ENCODE measurements at places on chromosomes 16 and 17.

GRCh38 chr17:63293323-63294075, 152.6 kb downstream of the CYB561 start:
- DNase-seq, result no peak

- no peak for DNase-seq
Measured at GRCh38 chr17:17415006-17415405, 61.8 kb upstream of the MED9 start.

DNA sequence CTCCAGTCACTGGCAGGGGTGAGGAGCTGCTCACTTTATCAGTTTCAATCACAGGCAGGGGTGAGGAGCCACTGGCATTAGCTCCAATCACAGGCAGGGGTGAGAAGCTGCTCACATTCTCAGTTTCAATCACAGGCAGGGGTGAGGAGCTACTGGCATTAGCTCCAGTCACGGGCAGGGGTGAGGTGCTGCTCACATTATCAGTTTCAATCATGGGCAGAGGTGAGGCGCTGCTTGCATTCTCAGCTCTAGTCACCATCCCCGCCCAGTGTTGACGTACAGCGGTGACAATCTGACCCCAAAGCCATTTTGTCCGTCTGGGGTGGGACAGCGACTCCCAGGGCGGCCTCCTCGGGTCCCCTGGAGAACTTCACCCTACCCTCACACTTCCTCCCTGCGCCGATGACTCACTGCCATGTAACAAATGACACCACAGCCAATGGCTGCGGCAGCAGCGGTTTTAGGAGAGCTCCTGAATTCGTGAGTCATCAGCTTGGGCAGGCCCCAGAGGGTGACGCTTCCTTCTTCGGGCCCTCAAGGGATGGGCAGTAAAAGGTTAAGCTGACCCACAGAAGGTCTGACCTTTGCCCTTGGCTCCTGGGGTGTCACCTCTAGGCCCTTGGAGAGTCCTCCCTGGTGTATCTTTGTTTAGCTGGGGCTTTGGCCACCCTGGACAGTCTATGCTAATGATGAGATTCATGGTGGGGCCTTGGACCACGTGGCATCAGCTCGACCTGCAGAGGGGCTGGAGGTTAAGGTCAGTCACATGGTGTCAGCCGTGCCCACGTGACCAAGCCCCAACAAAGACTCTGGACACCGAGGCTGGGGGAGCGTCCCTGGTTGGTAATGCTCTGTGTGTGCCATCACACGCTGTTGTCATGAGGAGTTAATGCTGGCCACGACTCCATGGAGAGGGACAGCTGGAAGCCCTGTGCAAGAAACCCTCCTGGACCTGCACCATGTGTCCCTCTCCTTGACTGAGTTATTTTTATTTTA, 171.7 kb downstream of the C16orf95 start:
- no peak for DNase-seq

DNA sequence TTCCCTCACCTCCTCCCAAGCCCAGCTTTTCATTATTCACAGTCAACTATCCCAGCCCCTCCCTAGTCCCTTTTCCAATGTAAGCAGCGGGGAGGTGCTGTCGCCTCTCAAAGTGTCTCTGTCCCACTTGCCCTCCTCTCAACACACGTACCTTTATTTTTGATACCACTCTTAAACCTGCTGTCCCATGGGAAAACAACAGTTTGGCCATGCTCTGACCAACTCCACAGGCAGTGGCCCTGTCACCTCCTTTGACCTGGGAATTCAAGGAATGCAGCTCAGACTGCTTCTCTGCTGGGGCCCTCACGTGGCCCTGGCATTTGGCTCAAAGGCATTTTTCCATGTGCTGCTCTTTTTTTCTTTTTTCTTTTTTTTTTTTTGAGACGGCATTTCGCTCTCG, 4.2 kb downstream of the LYRM9 start:
- DNase-seq, result no peak

DNA sequence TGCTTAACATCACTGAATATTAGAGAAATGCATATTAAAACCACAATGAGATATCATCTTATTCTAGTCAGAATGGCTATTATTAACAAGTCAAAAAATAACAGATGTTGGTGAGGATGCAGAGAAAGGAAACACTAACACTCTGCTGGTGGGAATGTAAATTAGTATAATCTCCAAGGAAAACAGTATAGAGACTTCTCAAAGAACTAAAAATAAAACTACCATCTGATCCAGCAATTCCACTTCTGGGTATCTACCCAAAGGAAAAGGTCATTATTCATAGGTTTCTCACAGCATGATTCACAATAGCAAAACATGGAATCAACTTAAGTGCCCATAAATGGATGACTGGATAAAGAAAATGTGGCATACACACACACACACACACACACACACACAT, 166.4 kb downstream of the CEP112 start:
- no peak for DNase-seq

- DNase-seq, result no peak
Measured at GRCh38 chr16:80883816-80884215, 79.4 kb upstream of the CDYL2 start.

DNA sequence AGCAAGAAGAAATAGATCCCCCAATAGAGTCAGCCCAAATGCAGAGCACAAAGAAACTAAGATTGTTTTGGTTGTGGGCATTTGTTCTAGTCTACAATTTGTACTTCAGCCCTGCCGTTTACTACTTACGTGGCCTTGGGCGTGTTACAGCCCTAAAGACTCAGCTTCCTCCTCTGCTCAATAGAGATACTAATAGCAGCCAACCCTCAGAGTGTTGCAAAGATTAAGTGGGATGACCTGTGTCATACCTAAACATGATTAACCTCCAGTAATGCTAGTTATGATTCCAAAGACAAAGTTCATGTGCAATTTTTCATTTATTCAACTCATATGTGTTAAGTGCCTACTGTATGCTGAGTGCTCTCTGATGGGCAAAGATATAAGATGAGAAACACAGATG, 43.1 kb downstream of the MAF start:
- DNase-seq, result no peak

GRCh38 chr17:38430316-38430715, 2.1 kb downstream of the ARHGAP23 start:
- no peak for DNase-seq

DNA sequence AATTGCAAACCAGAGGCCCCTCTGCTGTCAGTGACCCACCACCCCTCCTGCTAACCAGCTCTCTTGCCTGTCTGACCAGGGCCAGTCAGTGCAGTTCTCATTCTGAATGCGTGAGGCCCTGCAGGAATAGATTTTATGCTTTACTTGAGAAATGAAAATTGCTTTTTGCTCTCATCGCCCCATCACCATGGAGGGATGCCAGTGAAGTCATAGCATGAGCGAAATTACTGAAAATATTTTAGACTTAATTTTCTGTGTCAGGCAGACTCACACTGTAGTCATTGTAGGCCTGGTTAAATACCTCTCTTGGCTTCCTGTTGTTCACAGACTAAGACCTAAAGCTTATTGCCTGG, 490.5 kb upstream of the CDH5 start:
- no peak for DNase-seq

DNA sequence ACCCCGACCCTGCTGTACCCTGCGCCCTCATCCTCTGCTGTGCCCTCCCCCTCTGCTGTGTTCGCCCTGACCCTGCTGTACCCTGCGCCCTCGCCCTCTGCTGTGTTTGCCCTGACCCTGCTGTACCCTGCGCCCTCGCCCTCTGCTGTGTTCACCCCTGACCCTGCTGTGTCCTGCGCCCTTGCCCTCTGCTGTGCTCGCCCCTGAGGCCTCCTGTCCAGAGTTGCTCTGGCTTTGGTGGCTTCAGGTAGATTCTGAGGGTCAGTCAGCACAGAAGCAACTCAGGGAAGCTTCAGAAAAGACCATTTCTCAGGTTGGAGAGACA, 11.5 kb downstream of the ZNF276 start:
- no peak for DNase-seq

- no peak for DNase-seq
Measured at GRCh38 chr16:12341423-12341822, 364.9 kb downstream of the SNX29 start.

DNA sequence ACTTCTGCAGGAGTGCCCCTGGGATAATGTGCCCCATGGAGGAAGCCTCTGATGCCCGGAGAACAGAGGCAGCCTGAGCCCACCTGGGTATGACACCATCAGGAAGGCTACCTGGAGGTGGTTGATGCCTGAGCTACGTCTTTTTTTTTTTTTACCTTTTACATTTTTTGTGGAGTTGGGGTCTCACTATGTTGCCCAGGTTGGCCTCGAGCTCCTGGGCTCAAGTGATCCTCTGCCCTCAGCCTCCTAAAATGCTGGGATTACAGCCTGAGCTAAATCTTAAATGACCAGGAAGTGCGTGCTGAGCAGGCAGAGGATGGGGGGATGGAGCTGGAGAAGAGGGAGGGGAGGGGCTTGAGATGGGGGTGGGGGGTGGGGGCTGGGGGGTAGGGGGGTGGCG, 32.7 kb downstream of the ABCC6 start:
- DNase-seq, result no peak

DNA sequence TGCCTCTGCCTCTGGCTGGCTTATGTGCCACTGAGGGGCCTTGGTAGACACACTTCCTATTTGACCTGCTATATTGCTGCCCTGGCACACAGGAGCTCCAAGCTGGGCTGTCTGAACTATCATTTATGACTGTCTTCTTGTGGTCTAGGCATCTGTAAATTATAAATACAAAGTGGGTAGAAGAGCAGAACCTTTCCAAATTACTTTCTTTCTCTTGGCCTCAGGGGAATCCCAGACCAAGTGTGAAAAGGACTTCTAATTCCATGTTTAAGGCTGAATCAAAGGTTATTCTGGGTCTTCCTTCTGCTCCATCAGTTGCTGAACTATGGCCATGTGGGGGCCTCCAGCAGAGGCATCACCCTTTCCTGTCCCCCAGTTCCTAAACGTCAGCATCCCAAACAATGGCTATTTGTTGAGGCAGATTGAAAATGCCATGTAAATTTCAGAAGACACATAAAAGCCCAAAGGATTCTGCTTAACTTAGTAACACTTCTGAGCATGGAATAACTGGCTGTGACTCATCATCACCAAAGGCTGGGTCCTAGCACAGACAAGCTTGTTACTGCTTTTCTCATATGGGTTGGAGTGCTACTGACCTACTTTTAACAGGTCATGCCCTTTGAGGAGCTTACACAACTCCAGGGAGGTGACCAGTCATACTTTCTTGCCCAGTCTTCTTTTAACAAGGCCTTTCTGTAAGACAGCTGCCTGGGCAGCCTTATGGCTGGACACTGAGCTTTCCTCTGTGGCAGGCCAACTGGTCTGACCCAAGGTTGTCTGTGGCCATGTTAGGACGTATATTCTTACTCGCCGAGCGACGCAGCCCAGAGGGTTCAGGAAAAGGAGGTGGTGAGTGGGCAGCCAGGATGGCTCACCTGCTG, 154.8 kb downstream of the VPS53 start:
- DNase-seq, result no peak

DNA sequence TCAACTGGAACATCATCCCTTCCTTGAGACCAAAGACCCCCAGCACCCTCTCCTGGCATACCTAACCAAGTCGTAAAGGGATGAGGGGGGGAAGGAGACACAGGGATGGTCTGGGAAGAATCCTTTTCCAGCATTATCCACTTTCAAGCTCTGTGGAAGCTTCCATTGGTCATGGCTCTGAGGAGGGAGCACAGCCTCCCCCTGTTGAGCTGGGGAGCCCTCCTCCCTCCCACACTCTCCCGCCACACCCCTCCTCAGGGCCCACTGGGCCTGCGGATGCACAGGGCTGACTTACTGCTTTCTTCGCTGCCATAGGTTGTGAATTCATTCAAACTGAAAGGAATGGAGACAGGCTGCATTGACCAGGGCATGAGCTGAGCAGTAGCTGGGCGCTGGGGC, 12.4 kb downstream of the CSF3 start:
- no peak for DNase-seq

DNA sequence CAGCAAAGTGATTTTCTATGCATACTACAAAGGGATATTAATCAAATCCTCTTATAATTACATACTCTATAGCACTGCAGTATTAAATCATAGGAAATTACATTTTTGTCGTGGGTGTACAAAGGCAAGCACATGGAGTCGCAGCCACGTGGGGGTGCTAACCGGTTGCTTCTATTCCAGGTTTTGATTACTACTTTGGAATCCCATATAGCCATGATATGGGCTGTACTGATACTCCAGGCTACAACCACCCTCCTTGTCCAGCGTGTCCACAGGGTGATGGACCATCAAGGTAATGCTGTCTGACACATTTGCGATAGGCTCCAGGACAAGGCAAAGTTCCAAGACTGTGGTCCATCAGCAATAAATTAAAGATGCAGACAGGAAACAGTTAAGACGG, 60.1 kb downstream of the ARSG start:
- DNase-seq, result no peak

DNA sequence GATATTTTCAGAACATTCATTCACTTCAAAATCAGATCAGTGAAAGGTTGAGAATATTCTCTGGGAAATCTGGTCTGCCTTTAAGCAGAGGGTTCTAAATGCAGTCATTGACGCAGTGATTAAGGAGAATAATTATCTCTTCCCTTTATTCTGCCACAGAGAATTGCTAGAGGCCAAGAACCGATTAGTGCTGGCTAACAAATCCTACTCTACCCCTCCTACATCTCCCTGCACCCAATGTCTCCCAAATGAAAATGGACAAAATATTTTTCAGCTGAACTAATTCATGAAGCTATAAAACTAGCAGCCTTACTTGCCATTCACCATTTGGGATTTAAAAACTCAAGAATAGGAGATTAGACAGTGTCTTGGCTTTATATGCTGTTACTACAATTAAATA, 185.5 kb upstream of the SOX9 start:
- DNase-seq, result no peak

- no peak for DNase-seq
Measured at GRCh38 chr17:39665642-39666224, 584 bp downstream of the TCAP start.

- DNase-seq, result no peak
Measured at GRCh38 chr17:69430488-69430887, 16.0 kb downstream of the MAP2K6 start.

GRCh38 chr17:49247944-49248343, 17.4 kb upstream of the PHOSPHO1 start:
- DNase-seq, result no peak

GRCh38 chr16:85471469-85472431, 141.4 kb upstream of the GSE1 start:
- no peak for DNase-seq

DNA sequence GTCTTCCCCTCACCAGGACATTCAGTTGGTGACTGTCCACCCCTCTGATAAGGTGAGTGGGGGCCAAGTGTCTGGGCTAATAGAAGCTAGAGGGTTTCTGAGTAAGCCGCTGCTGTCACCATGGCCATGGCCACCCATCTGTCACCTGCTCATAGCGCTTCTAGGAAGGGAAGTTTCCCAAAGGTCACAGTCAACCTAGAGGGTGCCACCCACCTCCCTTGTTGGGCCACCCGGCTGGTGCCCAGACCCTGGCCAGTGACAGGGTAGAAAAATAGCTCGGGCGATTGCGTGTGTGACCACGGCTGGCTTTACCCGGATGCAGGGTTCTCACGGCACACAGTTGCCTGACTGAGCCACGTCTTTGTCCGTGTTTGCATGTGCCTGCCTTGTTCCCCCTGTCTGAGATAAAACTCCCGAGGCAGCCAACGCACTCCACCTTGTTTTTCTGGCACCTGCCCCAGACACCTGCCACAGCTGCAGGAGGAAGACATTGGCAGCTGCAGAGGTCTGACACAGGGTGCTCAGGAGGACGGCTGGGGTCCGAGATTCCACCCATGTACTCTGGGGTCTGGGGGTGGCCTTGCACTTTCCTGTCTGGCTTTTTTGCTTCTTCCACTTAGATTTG, 809 bp downstream of the PIRT start:
- DNase-seq, result no peak

Data from glutamatergic neuron (in vitro differentiated cells).